ENCODE measurements at places on chromosomes 11 and 22.

DNA sequence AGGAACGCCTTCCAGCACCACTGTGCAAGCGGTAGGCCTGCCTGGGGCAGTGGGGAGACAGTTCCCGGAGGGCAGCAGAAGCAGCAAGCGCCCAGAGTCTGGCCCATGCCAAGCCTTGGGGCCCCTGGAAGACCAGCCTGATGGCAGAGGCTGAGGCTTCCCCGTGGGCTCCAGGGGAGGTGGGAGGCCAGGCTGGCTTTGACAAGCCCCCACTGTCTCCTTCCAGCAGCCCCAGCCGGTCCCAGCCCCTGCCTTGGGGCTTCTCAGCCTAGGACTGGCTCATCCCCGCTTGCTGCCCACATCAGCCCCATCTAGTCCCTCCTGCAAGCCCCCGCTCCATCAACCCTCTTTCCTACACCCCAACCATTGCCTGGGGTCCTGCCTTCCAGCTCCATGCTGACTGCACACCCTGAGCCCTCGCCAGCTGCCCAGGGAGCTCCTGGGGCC, 46.7 kb downstream of the IGF2 start:
- DNase-seq, result no peak

DNA sequence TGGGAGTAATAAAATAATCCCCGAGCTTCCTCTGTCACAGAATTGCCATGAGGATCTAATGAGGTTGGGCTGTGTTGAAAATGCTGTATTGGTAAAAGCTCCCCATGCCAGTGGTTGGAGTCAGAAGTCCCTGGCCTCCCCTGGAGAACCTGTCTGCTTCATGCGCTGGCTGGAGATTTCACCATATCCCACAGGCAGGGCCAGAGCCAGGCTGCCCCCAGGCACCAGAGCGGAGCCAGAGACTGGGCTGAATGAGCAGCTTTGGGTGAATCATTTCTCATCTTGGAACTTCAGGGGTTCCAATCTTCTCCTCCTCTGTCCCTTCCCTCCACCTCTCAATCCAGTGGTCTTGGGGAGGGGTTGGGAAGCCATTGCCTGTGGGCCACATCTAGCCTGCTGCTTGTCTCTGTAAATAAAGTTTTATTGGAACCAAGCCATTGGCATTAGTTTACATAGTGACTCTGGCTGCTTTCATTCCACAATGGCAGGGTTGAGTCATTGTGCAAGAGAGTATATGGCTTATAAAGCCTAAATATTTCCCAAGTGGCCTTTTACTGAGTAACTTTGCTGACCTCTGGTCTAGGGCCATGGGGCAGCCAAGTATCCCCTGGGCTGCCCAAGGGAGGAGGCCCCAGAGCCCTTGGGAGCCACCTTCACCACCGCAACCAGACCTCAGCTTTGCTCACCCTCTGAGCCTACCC, 35.2 kb downstream of the LRRC10B start:
- DNase-seq, result no peak

- no peak for DNase-seq
Measured at GRCh38 chr11:69075421-69076128, 26.8 kb downstream of the TPCN2 start.

- DNase-seq, result no peak
Measured at GRCh38 chr11:12390687-12391110, 13.3 kb downstream of the PARVA start.

GRCh38 chr11:115390441-115390840, 113.8 kb downstream of the CADM1 start:
- no peak for DNase-seq

GRCh38 chr11:115918576-115918975, 414.4 kb upstream of the CADM1 start:
- DNase-seq, result no peak

DNA sequence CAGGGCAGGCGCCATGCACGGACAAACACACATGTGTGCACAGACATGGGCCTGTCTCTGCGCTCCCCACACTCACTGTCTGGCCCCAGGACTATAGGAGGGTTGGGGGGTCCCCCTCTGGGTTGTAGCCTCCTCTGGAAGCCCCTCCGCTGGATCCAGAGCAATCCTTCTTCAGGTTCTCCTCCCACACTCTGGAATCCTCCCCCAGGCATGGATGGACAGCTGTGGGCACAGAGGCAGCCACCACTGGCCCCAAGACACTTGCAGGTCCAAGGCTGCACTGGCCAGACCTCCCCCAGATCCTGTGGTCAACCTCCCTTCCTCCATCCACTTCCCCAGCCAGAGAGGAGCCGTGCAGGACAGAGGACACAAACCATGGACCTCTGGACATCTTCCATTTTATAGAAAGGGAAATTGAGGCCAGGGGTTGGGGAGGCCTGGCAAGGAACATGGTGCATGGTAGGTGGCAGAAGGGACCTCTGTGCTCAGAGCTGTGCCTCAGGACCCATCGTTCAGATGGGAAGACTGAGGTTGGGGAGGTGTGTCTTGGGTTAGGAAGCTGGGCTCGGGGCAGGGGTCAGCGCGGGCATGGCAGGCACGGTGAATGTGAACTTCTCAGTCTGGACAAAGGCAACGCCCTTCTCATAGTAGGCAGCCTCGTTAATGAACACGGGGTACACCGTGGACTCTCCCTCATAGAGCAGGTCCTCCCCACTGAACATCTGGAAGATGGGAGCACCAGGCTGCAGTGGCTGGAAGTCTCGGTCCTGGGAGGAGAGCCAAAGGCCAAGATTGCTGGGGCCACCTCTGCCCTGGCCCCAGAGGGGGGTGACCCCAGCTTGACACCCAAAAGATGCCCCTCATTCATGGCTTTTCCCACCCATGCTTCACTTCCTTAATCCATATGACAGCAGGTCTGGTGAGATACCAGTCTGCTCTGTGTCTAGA, 2.9 kb upstream of the TBX10 start:
- no peak for DNase-seq

DNA sequence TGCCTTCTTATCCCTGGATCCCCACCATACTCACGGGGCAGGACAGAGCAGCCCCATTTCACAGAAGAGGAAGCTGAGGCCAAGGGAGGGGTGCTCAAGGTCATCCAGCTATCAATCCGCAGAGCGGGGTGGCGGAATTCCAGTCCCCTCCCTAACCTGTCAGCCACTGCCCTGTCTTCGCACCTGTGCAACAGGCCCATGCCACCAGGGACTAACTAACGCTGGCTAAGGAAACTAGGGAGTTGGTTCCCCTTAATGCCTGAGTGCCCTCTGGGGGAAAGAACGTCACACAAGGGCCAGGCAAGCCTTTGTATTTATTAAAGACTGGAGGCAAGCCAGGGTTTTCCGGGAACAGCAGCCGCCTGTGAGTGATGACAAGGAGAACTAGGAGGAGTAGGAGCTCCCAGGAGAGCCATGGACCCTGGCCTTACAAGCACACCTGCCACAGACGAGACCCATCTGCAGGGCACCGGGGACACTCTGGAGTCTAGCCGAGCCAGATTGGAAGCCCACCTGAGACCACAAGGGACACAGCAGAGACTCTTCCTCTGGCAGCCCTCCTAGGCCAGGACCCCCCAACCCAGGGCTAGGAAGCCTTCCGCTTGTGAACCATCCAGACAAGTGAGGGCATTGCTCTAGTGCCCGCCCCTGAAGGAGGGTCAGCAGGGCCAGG, 64.4 kb downstream of the MYH9 start:
- peak; percentile 81 for DNase-seq

DNA sequence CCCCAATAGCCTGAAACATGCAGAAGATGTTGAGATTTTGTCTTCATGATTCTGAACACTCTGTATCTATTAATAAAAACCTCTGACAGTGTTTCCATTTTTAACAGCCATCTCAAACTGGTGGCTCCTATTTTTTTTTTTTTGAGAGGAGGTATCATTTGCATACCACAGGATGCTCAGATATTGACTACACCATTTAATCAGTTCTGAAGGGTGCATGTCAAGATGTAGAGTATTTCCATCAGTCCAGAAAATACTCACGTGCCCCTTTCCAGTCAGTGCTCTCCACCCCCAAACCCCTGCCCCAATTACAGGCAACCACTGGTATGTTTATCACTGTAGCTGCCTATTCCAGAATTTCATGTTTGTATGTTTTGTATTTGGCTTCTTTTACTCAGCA, 85.3 kb upstream of the SORL1-AS1 start:
- DNase-seq, result no peak

DNA sequence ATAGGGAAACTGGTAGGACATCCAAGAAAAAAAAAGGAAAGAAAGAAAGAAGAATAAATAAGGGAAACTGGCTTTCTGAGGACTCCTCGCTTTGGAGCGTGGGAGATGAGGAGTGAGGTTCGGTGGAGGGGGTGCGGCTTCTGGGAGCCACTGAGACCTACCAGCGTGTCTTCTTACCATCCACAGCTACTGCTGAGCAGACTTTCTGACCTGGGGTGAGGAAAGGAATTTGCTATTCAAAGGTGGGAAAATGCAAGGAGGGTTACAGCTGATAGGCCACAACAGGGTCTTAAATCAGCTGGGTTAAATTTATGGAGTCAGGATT, 488 bp upstream of the SELENOM start:
- no peak for DNase-seq

GRCh38 chr22:20442485-20443284, 5.1 kb upstream of the SCARF2 start:
- no peak for DNase-seq

DNA sequence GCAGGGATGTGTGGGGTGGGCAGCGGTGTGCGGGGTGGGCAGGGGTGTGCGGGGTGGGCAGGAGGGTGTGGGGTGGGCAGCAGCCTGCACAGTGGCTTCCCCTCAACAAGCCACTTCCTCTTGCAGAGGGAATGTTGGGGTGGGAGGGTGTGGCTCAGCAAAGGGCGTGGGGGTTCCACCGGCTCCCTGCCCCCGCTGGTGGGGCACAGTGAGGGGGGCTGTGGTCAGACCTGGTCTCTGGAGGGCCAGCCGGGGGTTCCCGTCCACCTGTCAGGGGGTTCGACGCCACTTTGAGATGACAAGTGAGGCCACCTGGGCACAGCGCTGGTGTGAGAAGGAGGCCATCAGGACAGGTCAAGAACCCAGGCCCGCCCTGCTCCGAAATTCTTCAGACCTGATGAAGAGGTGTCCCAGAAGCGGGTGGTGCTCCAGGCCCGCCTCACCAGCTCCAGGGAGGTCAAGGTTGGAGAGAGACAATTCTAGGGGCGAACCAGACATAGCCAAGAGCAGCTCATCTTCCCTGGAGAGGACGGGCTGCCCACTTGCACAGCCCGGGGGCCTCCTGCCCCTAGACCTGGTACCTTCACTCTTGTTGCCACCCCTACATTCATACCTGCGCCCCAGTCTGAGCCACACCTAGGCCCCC, 1.3 kb downstream of the C11orf21 start:
- no peak for DNase-seq

DNA sequence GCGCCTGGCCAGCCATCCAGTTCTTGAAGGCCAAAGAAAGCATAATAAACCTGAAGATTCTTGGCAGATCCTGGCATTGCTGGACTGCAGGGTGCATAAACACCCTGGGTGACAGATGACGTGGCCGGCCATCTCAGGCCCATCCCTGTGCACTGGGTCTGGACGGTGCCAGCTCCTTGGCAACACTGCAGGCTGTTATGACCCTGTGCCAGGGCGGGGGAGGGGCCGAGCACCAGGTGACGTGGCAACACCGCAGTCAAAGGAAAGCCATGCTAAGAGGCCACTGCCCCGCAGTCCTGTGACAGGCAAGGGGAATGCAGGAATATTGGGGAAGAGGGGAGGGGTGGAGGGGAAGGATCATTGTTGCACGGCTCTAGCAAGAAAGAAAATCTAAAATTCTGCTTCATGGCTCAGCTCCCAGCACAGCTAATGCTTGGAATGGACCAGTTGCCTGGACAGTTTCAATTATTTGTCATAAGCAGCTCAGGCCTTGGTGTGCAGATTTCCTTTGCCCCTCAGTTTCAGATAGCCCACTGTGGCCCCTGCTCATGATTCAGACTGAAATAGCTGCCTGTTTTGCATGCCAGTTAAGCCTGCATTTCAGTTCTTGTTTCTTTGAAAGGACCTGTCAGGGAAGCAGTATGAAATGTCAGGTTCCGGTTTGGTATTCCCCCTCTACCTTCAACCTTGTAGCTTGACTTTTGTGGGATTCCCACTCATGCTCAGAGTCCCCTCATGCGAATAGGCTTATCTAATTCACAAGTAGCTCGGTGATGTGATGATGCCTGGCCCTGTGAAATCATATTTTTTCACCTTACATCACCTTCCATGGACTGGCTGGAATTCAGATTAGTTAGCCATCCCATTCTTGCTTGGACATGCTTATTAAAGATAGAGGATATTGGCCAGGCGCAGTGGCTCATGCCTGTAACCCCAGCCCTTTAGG, 29.7 kb upstream of the DDX6 start:
- DNase-seq, result peak; percentile 57

Data from NCI-H1092 (cell line).